CD8-positive, alpha-beta memory T cell (primary cell): ENCODE measurements at places on chromosomes 1 and 21.

GRCh38 chr1:36327421-36328087 lies 4.1 kb upstream of the EVA1B start:
- DNase-seq: no peak

DNA sequence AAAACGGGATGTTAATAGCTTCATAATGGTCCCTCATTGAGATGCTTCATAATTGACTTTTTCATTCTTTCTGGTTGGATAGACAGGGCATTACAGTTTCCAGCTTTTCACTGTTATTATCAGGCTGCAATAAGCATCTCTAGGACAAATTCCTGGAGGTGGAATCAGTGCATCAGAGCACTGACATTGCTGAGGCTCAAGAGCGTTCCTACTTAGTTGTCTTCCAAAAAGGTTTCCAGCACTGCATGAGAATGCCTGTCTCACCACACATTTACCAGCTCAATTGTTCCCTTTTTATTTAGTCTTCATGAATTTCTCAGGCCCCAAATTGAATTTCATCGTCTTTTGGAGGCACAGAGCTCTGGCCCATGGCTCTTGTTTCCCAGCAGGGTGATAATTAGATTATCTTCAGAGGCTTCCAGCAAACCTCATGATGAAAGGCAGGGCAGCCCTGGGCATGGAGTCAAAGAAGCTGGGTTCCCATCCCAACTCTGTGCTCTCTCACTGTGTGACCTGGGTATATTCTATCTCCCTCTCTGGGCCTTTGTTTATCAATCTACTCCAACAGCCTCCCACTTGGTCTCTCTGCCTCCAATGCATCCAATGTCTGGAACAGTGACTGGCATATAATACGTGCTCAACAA lies 451.4 kb downstream of the PTPRU start:
- no peak for DNase-seq

DNA sequence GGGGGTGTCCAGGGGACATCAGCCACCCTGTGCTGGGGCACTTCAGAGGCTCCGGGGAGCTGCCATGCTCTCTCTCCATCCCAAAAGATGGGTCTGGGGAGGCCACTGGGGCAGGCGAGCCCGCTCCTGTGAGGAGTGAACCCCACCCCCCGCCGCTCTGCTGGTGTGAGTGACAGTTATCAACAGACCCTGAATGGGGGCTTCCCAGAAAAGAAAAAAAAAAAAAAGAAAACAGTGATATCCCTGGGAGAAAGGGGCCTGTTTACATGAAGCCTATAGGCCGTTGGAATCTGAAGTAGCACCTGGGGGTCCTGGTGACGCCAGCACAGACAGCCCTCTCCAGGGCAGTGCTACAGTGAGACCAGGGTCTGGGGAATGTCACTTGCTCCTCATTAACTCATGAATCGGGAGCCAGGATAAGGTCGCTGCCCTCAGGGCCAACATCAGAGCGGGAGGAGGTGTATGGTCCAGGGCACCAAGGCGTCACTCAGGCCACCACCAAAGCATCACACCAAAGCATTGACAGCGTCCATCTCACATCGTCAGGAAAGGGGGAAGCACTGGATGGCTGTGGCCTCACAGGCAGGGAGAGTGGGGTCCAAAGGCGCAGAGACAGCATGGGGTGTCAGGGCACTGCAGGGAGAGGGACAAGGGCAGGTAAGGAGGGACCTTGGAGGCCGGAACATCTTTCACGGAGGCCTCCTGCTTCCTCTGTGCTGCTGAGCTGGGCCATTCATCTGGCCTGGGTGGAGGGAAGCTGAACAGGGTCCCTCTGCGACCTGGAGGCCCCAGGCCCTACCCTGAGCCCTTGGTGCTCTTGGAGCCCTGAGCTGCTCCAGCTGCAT lies 8.4 kb upstream of the NPHP4 start:
- DNase-seq: no peak

DNA sequence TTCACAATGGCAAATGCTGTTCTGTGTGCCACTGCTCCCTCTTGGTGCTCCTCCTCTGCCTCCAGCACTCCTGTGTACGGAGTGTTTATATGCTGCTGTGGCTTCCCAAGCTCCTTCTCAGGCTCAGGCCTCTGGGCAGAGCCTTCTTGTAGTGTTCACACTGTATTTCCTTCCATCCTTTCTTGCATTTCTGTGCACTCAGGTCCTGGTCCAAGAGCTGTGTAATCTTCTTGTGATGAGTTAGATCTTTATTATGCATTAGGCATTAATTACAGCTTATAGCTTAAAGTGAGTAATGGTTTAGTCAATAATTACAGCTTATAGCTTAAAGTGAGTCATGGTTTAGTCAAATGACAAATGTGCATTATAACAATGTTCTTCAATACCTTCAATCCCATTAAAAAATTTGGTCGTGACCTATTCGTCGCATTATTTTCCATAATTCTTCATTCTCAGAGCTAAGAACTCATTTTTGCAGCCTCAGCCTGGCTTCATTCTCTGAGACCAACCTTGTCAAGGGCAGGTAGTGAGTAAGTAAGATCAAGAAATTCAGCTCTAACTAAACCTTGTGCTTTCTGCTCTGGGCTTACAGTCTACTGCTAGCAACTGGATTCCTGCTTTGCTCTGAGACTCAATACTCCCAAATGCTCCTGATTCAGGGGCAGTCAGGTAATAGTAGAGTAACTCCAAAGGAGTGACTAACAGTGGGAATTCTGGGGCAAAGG lies 154.5 kb upstream of the SPAG17 start:
- DNase-seq: no peak

GRCh38 chr1:95006681-95007080 lies 66.1 kb downstream of the ALG14 start:
- DNase-seq: no peak

GRCh38 chr21:42276526-42277154 lies 38.6 kb downstream of the TFF3 start:
- no peak for DNase-seq
